ENCODE measurements at places on chromosomes 5 and 9. TPM values are rescaled to one million over a fixed set of nuclear protein-coding genes. Genes with fewer than 3 reads are reported as not detected.

The SLC25A51 gene
- 99.2 TPM for total RNA-seq

DNA sequence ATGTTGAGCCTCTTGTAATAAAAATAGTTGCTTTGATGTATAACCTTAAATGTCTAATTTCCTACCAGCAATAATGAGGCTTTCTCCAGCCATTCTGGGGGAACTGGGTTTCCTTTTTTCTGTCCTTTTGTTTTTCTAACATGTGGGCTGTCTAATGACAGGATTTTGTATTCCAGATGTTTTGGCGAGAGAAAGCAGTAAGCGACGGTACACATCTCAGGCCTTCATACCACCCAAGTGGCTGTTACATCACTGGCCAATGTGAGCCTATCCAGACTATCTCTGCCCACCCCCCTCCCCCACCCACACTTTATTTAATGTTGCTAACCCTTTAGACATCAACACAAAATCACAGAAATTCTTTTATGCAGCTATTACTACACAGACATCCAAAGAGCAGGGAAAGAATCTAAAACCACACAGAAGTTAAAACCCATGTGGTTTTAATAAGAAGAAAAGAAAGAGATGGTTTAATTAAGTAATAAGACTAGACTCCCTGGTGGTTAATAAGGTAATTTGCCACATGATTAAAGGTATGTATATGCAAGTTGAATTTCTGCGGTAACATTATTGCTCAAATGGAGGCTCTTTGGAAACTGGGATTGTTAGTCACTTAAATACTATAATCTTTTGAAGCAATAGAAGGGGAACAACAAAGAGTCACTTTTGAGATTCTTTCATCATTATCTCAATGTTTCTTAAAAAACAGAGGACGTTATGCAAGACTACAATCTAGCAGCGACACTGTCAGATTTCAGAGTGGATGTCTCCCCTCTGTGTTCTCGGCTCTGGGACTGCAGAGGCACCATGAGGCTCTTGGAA, 365.1 kb downstream of the ENC1 start:
- DNase-seq, result no peak

The ZFR gene
- total RNA-seq, result 65.0 TPM

The PCDHGA9 gene
- 1.5 TPM for total RNA-seq

DNA sequence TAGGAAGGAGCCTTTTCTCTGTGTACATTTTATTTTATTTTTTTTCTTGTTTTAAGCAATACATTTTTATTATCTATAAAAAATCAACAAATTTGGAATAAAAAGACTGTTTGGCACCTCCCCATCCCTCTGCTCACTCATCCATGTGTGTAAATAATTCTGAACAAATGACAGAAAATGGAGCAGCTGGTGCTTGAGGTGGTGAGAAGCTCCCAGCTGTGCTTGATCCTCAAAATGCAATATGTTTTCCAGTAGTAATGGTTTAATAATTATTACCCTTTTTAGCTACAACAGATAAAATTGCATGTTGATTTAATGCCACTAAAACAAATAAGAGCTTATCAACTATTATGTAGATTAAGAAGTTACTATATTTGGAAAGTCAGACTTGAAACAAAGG, 132.5 kb downstream of the CDH18 start:
- DNase-seq, result no peak

The SMIM32 gene
- not detected for total RNA-seq

GRCh38 chr5:72667708-72668107, 148.8 kb upstream of the TNPO1 start:
- DNase-seq, result peak; percentile 97

The FRRS1L gene
- total RNA-seq, result not detected

GRCh38 chr9:135663857-135664256, 748 bp downstream of the LCN9 start:
- DNase-seq, result no peak

The NTRK2 gene
- not detected for total RNA-seq

DNA sequence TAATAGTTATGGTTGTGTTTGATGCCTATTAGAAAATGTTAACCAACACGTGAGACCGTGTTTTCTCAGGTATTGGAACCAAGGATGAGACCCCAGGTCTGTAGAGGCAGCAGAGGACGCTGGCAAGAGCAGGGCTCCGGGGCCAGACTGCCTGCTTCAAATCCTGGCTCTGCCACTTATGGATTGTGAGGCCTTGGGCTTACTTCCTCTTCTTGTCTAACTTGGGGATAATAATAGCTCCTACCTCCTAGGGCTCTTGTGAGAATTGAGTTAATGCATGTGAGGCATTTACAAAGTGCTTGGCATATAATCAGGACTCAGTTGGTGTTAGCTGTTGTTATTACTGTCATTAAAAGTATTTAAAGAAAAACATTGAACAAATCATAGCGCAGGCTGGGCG, 85.5 kb upstream of the PITX1 start:
- DNase-seq, result no peak

The MLLT3 gene
- 15.8 TPM for total RNA-seq

DNA sequence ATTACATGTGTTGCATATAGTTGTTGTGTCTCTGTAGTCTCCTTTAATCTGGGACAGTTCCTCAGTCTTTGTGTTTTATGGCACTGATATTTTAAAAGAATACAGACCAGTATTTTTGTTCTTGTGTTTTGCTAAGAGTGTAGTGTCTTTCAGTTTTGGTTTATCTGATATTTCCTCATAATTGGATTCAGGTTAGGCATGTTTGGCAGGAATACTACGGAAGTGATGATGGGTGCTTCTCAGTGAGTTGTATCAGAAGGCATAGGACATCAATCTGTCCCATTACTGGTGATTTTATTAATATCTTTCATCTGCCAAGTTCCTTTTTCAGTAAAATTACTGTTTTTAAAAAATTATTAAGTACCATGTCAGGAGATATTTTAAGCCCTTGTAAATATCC, 212.9 kb downstream of the ARHGEF28 start:
- peak; percentile 51 for DNase-seq

The SCGB3A2 gene
- not detected for total RNA-seq

The PCDHGA11 gene
- total RNA-seq, result 3.2 TPM

DNA sequence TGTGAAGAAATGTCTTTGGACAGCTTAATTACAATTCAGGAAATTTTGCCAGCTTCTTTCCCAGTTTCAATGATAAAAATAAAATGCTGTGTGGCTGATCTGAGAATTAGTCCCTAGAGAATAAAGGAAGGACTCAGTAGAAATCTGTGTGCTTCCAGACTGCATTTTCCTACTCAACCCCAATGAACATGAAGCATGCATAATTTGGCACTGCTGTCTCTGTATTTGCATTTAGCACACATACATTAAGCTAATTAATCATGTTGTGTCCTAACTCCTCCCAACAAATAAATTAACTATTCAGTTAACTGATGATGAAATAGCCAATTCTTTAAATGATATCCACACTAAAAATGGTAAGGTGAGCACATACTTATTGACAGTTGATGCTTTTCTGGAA, 380.0 kb upstream of the RORB start:
- DNase-seq, result no peak

DNA sequence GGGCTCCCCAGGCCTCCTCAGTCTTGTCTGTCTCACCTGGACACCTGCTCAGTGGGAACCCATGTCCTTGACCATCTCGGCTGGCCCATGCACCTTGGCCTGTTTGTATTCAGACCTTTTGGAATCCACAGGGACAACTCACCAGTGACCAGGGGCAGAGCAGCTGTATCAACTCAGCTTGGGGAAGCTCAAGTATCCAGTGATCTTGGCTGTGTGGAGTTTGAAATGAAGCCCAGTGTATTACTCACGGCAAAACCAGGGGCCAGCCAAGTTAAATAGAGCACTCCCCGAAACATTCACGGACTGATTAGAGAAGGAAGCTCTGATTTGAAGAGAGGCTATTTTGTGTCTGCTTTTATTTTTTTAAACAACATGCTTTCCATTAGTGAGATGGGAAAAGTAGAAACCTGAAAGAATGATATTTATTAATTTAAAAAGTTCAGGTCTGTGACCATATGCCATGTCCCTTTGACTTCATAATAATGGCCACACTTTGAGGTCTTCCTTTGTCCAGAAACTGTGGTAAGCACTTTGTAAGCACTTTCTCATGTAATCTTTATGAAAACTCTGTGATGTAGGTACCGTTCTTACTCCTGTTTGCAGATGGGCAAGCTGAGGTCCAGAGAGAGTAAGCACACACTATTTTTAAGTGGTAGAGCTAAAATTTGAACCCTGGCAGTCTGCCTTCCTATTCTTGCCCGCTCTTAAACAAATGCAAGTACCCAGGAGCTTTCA, 656.5 kb downstream of the BNC2 start:
- peak; percentile 76 for DNase-seq

DNA sequence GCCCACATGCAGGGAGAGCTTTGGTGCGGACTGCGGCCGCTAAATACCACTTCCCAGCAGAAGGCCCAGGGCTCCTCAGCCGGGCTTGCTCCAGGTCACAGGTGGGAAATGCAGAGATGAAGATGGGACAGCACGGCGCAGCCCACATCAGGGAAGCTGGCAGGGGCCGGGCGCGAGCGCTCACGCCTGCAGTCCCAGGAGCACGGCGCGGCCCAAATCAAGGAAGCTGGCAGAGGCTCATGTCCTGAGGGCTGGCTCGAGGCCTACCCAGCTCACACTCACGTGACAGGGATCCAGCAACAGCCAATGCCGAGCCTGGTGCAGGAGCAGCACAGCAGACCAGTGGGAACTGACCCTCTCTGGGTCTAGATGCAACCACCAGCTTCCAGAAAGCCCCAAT, 16.3 kb downstream of the LPCAT1 start:
- no peak for DNase-seq

GRCh38 chr9:38333047-38333446, 59.5 kb upstream of the ALDH1B1 start:
- DNase-seq, result peak; percentile 41

DNA sequence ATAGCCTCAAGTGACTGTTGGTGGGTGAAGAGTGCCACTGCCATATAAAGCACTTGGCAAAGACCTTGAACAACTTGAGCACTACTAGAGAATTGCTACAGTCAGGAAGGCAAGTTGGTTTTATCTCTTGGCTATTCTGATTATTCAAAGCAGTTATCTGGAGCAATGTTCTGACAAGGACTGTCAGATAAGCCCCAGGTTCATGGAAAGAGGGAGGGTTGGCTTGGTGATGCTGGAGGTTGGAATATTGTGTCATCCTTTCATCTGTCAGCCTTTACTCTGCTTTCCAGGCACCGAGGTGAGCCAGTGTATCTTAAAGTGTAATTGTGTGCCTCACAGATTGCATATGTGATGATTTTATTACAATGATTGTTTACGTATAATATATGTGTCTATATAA, 548.4 kb upstream of the ZNF608 start:
- no peak for DNase-seq

GRCh38 chr5:148848393-148849031, 22.1 kb downstream of the ADRB2 start:
- no peak for DNase-seq

The HTR4 gene
- total RNA-seq, result not detected

- no peak for DNase-seq
These were observed 131.6 kb upstream of the TRPM3 start for GRCh38 chr9:71253011-71253410.

GRCh38 chr9:95481000-95481399, 35.8 kb downstream of the PTCH1 start:
- DNase-seq, result no peak

DNA sequence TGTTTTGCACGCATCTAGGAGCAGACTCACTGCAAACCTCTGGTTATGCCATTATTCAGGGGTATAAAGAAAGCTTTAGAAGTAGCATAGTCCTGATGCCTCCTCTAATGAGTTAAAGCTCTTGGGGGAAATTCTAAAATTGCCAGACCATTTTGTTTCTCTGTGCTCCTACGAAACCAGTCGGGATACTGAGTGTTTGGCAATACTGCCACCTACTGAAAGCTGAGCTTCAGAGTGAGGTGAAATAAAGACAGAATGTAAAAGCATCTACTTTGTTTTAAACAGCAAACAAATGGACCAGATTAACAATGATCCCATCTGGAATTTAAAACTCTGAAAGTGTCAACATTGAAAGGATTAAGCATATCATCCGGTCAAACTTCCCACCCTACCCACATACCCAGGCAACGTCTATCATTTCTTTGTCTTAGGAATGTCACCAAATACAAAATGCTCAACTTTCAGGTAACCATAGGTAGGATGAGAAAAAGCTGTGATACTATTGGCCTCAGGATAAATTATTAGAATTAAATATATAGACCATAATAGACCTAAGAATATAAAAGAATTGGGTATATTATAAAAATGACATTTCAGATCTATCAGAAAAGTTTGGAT, 77.8 kb upstream of the SHISAL2B start:
- DNase-seq, result peak; percentile 71

GRCh38 chr9:136118320-136119060, at the start of gene TMEM250:
TSS of gene TMEM250 (minus strand) at chr9:136118875. CDS start at chr9:136116900, 1,975 bp downstream.
- peak; percentile 85 for DNase-seq

The FIBCD1 gene
- 0.51 TPM for total RNA-seq

- peak; percentile 67 for DNase-seq
These were observed 235.3 kb downstream of the SYK start for GRCh38 chr9:91036826-91037510.

DNA sequence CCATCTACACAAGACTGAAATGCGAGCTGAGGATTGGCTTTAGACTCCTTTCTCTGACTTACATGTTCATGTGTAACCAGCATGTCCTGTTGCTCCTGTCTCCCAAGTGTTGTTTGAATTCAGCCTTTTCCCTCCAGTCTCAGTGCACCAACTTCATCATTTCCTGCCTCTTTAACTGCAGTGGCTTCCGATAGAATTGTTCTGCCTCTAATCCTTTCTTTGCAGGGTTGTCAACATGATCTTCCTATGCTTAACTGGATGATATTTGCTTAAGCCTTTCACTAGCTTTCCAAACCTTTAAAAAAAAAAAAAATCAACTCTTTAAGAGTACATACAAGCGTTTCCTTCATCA, 6.7 kb upstream of the FYB1 start:
- DNase-seq, result no peak

The FBP2 gene
- total RNA-seq, result not detected

The GPX3 gene
- total RNA-seq, result 79.0 TPM

The GLIPR2 gene
- 1.8 TPM for total RNA-seq

GRCh38 chr5:26060212-26060611, 978.2 kb downstream of the CDH9 start:
- DNase-seq, result no peak

GRCh38 chr9:72600671-72601070, 79.3 kb downstream of the TMC1 start:
- no peak for DNase-seq

DNA sequence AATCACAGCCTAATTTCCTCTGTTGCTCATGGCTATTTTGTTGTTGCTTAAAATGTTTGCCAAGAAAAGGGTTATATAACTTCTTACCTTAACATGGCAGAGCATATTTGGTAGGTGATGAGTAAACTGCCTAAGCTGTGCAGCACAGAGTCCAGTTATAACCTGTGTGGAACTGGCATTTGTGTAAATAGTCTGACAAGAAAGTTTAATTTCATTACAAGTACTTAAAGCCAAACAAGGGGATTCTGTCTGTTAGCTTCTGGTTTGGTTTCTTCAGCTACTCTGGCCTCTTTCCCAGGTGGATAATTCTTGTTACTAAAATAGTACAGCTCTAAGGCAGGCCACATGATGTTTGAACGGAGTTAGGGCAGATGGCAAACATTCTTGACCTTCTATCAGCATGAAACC, 72.2 kb downstream of the PTCD2 start:
- peak; percentile 94 for DNase-seq

GRCh38 chr9:69611221-69611620, 61.0 kb downstream of the APBA1 start:
- DNase-seq, result no peak

GRCh38 chr5:138372225-138372624, 19.7 kb downstream of the KDM3B start:
- no peak for DNase-seq
